ENCODE measurements at places on chromosomes 5 and 9. TPM values are rescaled to one million over a fixed set of nuclear protein-coding genes. Genes with fewer than 3 reads are reported as not detected.

GRCh38 chr5:121384359-121384758, 467.3 kb upstream of the FTMT start:
- no peaks in the 10 kb centered on the region for H3K4me1 ChIP-seq
- H3K4me3 ChIP-seq = no peak overlapping the region
- H3K36me3 ChIP-seq = no peaks in the 10 kb centered on the region
- no peak overlapping the region for H3K27ac ChIP-seq
- no peaks in the 10 kb centered on the region for H3K27me3 ChIP-seq
- DNase-seq = no peak

The ARHGEF37 gene
- total RNA-seq = 0.69 TPM

GRCh38 chr5:154211641-154212390, 21.3 kb downstream of the GALNT10 start:
- no peak overlapping the region for H3K27ac ChIP-seq
- no peak overlapping the region for H3K4me3 ChIP-seq
- H3K27me3 ChIP-seq = no peaks in the 10 kb centered on the region

DNA sequence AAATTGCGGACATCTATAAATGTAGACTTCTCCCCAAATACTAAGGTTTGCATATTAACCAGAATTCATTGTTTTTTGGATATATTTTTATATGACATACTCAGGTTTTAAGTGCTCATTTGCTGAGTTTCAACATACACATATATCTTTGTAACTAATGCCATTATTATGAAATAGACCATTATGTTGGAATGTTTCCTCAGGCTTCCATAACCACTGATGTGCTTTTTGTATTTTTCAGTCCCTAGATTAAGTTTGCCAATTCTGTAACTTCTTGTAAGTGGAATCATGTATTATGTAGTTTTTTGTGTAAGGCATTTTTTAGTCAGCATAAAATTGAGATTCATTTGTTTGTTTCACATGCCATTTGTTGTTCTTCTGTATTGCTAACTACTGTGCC, 32.1 kb downstream of the HSPA4 start:
- H3K36me3 ChIP-seq = peaks cover 44% of the 10 kb centered on the region
- no peak for DNase-seq
- H3K27me3 ChIP-seq = no peaks in the 10 kb centered on the region
- H3K4me3 ChIP-seq = no peak overlapping the region

The LEAP2 gene
- total RNA-seq = 1.7 TPM

The STRBP gene
- 29.1 TPM for total RNA-seq

Data from activated CD4-positive, alpha-beta memory T cell treated with anti-CD3 and anti-CD28 coated beads for 36 hours (primary cell).